ENCODE measurements at places on chromosomes 11 and 22. TPM values are rescaled to one million over a fixed set of nuclear protein-coding genes. Genes with fewer than 3 reads are reported as not detected.

The P4HA3 gene
- 8.8 TPM for total RNA-seq

The OR4C11 gene
- not detected for total RNA-seq

The TMEM126A gene
- 34.4 TPM for total RNA-seq

The CYP2D6 gene
- total RNA-seq = 0.14 TPM

The LRRC56 gene
- 2.8 TPM for total RNA-seq

The SCUBE2 gene
- 0.86 TPM for total RNA-seq

Measured in placental pericyte (primary cell).